GDM1 (cell line): ENCODE measurements at places on chromosomes 6 and 20.

- DNase-seq: peak; percentile 62
These were observed 36.9 kb upstream of the TRAF3IP2 start for GRCh38 chr6:111642463-111643158.

DNA sequence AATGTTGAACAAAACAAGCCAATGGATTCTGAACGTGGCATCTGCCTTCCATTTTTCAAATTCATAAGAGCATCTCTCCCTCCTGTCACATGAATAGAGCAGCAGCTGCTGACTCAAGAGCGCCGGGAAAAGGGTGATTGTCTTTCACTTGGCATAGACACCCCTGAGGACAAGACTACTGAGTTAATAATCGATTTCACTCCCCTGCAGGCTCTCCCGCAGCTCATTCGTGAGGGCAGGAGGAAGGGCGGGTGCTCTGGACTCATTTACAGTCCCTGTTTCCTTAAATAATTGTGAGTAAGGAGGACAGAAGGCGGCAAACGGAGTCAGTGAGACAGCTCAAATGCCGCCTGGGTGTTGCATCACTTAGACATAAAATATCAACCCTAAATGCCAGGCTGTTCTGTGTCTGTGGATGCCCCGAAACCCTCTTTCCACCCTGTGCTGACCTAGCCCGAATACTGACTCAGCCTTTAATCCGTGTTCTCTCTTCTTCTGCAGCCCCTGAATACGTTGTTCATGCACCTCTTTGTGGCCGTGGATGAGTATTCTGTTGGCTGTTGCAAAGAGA is 21.6 kb downstream of the CFAP61 start:
- DNase-seq: no peak

GRCh38 chr6:5054245-5054873 is 30.8 kb upstream of the PPP1R3G start:
- DNase-seq: no peak

- DNase-seq: no peak
These were observed 24.4 kb upstream of the C6orf62 start for GRCh38 chr6:24743265-24743943.

DNA sequence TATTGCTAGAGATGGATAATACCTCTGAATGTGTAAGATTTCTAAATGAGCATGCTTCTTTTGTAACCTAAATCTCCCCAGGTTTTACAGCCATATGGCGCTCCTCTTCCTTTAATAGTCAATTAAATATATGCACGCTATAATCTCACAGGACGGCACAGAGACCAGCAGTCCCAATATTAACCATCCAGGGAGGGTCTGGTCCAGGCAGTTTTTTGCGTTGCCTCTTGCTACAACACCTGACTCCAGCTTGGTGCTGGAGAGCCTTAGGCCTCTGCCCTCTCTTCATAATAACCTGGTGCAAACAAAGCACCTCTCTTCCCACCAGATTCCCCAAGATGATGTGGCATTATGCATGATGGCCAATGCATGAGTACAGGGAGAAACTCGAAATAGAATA is 183.4 kb downstream of the LY86 start:
- DNase-seq: no peak

GRCh38 chr20:4667371-4667773 is 54.3 kb upstream of the PRND start:
- no peak for DNase-seq

- DNase-seq: peak; percentile 45
These were observed 6.7 kb upstream of the DDR1 start for GRCh38 chr6:30877419-30878262.

DNA sequence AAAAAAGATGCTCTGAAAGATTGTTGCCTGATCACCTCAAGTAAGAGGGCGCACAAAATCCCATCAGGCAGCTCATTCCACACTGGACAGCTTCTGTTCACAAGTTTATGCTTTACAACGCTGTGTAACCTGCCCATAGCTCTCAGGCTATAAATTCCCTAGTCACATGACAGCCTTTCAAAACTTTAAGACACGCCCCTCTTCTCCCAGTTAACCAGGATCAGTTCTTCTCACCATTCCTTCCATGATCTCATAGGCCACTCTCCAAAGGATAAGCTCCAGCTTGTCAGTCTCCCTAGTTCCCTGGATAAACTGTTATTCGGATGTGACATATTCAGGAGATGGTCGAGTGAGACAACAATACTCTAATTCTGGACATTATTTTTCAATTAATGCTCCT is 15.0 kb downstream of the ADNP start:
- no peak for DNase-seq

DNA sequence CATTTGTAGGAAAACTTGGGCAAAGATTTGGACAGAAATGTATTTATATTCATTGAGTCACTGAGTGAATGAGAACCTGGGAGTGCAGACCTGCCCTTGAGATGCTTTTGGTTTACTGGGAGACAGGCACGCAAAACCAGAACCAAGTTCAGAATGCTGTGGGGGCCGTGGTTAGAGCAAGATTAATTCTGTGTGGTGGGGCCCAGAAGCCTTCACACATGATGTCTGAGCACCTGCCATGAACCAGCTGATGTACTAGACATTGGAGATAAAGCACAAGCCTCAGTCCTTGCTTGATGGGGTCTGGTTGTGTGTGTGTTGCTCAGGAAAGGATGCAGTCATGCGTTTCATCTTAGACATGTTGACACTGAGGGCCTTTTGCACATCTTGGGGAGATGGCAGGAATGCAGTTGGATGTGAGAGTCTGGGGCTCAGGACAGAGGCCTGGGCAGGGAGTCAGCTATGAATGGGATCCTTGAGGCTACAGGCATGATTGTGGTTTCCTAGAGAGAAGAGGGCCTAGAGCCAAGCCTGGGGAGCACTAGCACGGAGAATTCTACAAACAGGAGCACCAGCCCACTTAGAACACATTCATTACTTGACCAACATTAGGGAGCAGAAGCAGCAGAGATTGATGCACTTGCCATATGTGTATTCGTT is 114.3 kb upstream of the TMEM181 start:
- DNase-seq: no peak

DNA sequence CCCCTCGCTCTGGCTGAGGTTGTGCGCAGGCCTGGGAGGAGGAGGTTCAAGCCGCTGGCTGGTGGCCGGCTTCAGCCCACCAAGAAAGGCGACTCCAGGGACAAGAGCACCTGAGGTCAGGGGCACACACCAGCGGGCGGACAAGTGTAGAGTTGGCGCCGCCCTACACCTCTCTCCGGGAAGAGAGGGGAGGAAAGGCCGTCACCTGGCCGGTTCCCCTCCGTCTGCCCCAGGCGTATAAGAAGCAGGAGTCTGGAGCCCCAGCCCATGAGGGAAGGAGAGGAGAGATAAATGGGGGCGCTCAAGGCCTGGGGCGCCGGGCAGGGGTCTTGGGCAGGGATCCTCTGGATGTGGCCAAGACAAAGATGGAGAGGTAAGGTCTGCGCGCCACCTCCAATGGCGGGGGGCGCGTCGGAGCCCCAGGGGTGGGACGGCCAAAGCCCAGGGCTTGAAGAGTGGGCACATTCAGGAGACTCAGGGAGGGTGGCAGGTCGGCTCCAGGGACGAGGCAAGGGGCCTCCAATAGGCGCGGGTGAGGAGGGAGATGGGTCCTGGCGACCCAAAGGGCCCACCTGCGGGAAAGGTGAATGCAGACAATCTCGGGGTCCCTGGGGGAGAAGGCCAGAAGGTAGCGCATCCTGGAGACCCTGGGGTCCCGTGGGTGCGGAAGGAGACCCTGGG is 826 bp downstream of the RIMS4 start:
- DNase-seq: no peak
